Activated naive CD4-positive, alpha-beta T cell treated with anti-CD3 and anti-CD28 coated beads, Interleukin-2, amount 50 U/mL, for 16 hours (primary cell): ENCODE measurements at places on chromosomes 12 and 14.
A peak's percentile ranks its signal among the peaks of the same experiment; 100 is the strongest.

DNA sequence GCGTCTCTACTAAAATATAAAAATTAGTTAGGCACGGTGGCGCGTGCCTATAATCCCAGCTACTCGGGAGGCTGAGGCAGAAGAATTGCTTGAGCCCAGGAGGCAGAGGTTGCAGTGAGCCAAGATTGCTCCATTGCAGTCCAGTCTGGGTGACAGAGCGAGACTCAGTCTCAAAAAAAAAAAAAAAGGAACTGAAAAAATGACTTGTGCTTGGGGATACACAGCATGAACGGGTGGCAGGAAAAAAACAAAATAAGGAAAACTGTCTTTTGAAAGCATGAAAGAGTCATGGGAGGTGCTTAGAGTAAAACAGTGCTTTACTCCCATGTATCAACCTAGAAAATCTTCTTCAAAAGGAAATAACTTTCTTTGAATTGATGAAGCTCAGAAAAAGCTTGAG lies 80.8 kb downstream of the TMTC1 start:
- DNase-seq: no peak

GRCh38 chr14:76985540-76986230 lies 42.8 kb downstream of the IRF2BPL start:
- no peak for DNase-seq

DNA sequence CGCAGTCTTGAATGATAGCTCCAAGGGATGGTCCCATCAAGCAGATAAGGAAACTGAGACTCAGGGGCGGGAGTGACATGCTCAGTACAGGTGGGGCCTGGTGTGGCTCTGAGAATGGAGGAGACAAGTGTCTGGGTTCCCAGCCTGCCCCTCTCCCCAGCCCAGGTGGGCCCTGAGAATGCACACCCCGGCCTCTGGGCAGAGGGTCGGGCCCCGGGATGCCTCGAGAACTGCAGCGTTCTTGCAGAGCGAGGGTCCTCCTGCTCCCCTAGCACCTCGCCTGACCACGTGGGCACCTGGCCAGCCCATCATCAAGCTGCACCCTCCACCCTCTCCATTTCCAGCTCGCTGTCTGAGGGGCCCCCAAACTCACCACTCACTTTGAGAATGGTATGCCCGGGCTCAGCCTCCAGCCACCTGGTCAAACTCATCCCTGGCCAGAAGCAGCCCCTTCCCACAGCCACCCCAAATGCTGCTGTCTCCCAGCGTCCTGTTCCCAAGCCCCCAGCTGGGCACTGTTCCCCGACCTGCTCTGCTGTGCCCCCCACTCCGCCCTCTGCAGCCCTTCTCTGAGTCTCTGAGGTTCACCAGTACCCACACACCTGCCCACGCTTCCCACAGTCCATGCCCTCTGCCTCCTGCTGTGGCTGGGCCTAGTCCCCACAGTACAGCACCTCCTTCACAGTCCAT lies 44.3 kb downstream of the CYP46A1 start:
- peak; percentile 5 for DNase-seq

- no peak for DNase-seq
These were observed 5.0 kb downstream of the SETD3 start for GRCh38 chr14:99475660-99476059.

DNA sequence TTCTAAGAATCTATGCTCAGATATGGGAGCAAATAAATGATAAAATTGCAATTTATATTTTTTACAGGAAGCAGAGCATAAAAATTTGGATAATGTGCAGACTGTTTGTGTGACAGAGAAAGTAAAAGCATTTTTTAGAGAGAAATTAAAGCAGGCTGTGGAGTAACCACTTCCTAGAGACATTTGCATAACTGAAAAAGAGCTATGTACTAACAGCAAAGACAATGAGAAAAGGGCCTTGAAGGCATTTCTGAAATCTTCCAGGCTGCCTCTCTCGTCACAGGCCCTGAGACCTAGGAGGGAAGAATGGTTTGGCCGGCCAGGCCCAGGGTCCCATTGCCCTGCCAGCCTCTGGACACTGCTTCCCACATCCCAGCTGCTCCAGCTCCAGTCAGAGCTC lies 247.2 kb downstream of the ALX1 start:
- no peak for DNase-seq

GRCh38 chr12:28290262-28290661 lies 100.0 kb downstream of the CCDC91 start:
- DNase-seq: no peak
